Vagina (tissue), 2 donors: ENCODE measurements at places on chromosomes 4 and X.

- peak overlapping the region; percentile 56 for H3K4me3 ChIP-seq
- H3K36me3 ChIP-seq, result no peaks in the 10 kb centered on the region
- H3K27ac ChIP-seq, result peak overlapping the region; percentile 73
- no peaks in the 10 kb centered on the region for H3K27me3 ChIP-seq
- peaks cover 5% of the 10 kb centered on the region for H3K4me1 ChIP-seq
Measured at GRCh38 chr4:95547715-95548471, 880 bp downstream of the UNC5C start.

- H3K4me1 ChIP-seq, result no peaks in the 10 kb centered on the region
- DNase-seq, result no peak
- H3K4me3 ChIP-seq, result no peak overlapping the region
- H3K27ac ChIP-seq, result no peak overlapping the region
Measured at GRCh38 chrX:56987741-56988140, 7.6 kb downstream of the SPIN3 start.

GRCh38 chr4:132056496-132056895 lies 1092.6 kb upstream of the PCDH10 start:
- H3K36me3 ChIP-seq, result no peaks in the 10 kb centered on the region
- H3K27ac ChIP-seq, result no peak overlapping the region
- H3K4me1 ChIP-seq, result no peaks in the 10 kb centered on the region
- H3K27me3 ChIP-seq, result no peaks in the 10 kb centered on the region
- H3K4me3 ChIP-seq, result no peak overlapping the region
- DNase-seq, result no peak

DNA sequence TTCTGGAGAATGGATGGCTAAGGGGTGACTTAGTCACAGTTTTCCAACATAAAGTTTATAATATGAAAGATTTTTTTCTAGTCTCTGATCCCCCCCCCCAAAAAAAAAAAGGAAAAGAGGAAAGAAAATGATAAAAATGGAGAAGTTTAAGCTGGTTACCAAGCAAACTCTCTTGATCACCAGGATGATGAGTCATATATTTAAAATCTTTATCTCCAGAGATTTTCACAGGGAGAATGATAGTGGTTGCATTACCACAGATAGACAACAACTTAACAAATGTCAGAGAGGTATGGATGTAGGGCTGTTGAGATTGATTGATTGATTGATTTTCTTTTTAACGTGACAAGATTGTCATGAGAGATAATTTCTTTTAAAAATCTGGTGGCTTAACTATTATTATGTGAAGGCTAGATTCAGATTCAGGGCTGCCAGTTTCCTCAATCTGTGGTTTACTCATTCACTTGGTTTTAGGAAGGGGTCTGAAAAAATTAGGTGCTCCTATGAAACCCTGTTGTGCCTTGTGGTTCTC lies 13.3 kb upstream of the TEX13C start:
- no peaks in the 10 kb centered on the region for H3K4me1 ChIP-seq
- no peaks in the 10 kb centered on the region for H3K27me3 ChIP-seq
- DNase-seq, result no peak

DNA sequence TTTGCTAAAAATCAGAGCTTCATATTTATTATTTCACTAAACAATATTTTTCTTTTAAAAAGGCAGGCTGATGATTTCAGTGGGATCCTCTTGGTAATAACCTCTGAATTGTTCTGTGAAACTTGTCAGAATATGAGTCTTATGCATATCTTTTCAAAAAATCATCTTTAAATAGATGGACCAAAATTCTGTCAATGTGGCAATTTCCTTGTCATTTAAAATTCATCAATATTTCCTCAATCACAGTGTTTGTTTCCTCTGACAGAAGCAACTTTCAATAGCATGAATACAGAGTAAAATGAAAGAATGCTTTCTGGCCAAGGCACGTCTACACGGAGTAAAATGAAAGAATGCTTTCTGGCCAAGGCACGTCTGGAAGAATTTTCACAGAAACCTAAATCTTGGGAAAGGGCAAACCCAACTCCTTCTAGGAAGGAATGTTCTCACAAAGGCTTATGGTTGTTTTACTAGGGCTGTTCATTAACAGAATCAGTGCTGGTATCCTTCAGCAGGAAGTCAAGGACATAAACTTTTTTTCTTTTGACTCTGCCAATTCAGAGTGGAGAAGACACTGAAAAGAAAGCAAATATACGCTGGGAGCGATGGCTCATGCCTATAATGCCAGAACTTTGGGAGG lies 99.0 kb upstream of the GPR34 start:
- H3K4me3 ChIP-seq, result no peak overlapping the region
- H3K4me1 ChIP-seq, result no peaks in the 10 kb centered on the region
- DNase-seq, result no peak
- no peaks in the 10 kb centered on the region for H3K36me3 ChIP-seq
- no peaks in the 10 kb centered on the region for H3K27me3 ChIP-seq

- H3K36me3 ChIP-seq, result no peaks in the 10 kb centered on the region
- no peak overlapping the region for H3K4me3 ChIP-seq
- H3K27ac ChIP-seq, result no peak overlapping the region
- H3K4me1 ChIP-seq, result peaks cover 22% of the 10 kb centered on the region
- DNase-seq, result no peak
Measured at GRCh38 chr4:7655511-7656243, 220.9 kb upstream of the PSAPL1 start.

GRCh38 chrX:41594634-41595033 lies 94.1 kb upstream of the GPR34 start:
- no peak for DNase-seq
- H3K4me3 ChIP-seq, result no peak overlapping the region
- H3K27ac ChIP-seq, result no peak overlapping the region
- no peaks in the 10 kb centered on the region for H3K27me3 ChIP-seq
- no peaks in the 10 kb centered on the region for H3K4me1 ChIP-seq
- no peaks in the 10 kb centered on the region for H3K36me3 ChIP-seq

GRCh38 chr4:84792366-84793301 lies 173.9 kb downstream of the WDFY3 start:
- H3K4me1 ChIP-seq, result no peaks in the 10 kb centered on the region
- H3K27ac ChIP-seq, result no peak overlapping the region
- H3K4me3 ChIP-seq, result no peak overlapping the region
- peaks cover 15% of the 10 kb centered on the region for H3K36me3 ChIP-seq
- H3K27me3 ChIP-seq, result no peaks in the 10 kb centered on the region
- DNase-seq, result no peak

- no peak overlapping the region for H3K4me3 ChIP-seq
- no peaks in the 10 kb centered on the region for H3K27me3 ChIP-seq
- peaks cover 10% of the 10 kb centered on the region for H3K4me1 ChIP-seq
- no peak for DNase-seq
- no peaks in the 10 kb centered on the region for H3K36me3 ChIP-seq
Measured at GRCh38 chrX:39481621-39482020, 616.1 kb downstream of the BCOR start.
